ENCODE measurements at places on chromosomes 16 and 17.

- DNase-seq, result no peak
These were observed at the start of gene CCL17 for GRCh38 chr16:57403965-57404817. TSS of gene CCL17 (plus strand) at chr16:57404767. CDS start at chr16:57413933, 9,166 bp downstream.

DNA sequence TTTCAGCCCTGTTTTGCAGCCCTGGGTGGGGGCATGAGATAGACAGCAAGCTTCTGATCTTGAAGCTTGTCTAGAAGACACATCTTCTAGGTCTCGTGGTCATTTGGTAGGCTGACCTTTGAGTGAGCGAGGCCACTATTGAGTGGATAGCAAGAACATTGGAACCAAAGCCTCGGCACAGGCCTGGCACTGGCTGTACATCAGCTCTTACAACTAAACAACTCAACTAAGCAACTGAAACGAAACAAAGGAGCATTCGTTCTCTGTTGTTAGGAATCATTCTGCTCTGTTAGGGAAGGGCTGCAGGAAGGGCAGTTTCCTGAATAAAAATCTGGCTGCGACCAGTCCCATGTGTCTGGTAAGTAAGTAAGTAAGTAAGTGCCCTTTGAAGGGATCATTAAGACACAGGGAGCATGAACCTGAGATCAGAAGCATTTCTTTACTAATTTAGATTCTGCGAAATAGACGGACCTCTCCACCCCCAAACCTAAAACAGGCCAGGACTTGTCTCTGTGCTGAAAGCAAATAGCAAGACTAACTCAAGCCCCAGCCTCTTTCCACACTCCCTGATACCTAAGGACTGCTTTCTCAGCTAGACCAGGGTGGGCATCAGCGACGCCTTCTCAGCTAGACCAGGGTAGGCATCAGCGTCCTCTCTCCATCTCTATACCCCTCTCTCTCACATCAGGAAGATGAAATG is 22.7 kb downstream of the CYB561 start:
- no peak for DNase-seq

DNA sequence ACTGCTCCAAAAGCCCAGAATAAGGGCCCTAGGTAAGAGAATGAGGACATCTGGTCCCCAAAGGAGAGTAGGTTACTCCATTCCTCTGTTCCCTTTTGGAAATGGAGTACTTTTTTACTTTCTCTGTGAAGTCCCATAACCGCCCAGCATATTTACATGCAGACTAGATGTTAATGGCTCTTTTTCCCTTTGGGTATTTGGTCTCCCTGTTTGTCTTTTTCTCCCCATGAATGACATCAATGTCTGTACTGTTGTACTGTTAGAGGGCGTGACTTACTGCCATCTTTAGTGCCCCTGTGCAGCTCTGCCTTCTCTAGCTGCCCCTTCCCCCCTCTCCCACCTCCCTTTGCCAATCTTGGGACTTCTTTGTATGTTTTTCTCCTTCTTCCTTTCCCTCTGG is 19.0 kb downstream of the GPR179 start:
- DNase-seq, result no peak

GRCh38 chr17:58338841-58339754 is 10.5 kb upstream of the TSPOAP1 start:
- no peak for DNase-seq

GRCh38 chr16:84851192-84852127 is 31.7 kb downstream of the CRISPLD2 start:
- DNase-seq, result no peak

GRCh38 chr16:19967963-19968362 is 83.3 kb upstream of the GPRC5B start:
- DNase-seq, result no peak

- DNase-seq, result no peak
These were observed 103.4 kb downstream of the CDC27 start for GRCh38 chr17:47085736-47086135.

GRCh38 chr17:66676421-66676820 is 158.5 kb upstream of the CACNG5 start:
- no peak for DNase-seq

DNA sequence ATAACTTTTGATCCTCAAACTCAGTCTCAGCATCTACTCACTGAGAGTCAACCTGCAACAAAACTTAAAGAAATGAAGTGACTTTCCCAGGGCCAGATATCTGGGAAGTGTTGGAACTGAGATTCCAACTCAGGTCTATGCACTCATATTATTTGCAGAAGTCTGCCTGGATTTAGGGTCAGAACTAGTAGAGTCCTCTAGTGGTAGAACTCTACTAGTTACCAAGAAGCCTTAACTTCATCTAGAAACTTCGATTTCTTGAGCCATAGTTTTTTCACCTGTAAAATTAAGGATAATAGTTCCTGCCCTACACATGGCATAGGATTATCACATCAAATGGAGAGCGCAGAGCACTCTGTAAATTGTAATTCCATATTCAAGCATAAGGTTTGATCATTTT is 23.4 kb upstream of the KRT24 start:
- DNase-seq, result no peak

Measured in hypothalamus (tissue), 51 donors.